ENCODE measurements at places on chromosomes 2 and 18.
A peak's percentile ranks its signal among the peaks of the same experiment; 100 is the strongest.

DNA sequence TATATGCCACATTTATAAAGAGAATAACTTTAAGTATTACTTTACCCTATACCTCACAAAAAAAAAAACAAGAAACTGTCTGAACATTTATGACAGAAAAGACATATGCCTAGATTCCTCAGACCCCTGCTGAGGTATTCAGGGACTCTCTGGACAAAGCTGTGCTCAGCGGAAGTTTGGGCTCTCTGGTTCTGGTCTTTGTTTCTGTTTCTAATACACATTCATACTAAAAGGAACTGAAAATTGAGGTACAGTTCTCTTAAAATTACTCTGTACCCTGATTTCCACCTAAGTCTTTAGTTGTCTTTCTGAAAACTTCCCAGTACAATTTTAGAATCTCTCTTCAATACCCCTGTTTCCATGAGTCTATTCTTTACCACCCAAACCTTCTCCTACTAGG is 160.3 kb downstream of the IKZF2 start:
- no peak for DNase-seq

DNA sequence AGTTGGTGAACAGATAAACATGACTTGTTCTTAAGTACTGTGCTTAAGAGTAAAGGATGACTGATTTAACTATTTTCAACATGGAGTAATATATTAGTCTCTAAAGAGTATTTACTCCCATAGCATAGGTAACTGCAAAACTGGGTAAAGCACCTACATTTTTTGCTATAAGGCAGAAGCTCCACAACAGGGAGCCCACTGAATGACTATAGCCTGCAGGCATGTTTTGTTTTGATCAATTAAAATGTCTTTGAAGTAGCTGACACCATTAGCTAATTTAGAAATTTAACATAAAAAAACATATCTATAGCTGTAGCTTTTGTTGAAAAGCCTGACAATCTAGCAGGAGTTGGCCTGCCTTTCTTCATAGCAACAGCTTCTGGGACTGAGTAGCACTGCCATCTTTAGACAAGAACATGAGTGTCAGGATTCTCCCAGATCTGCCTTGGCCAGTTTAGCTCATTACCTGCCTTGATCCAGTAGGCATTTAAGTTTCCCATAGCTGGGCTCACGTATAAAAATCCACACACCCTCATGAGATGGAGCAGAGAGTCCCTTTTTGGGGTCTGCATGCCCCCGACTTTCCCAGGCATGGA is 1935.1 kb upstream of the PIK3C3 start:
- no peak for DNase-seq

GRCh38 chr2:216350214-216350791 is 22.0 kb downstream of the MARCHF4 start:
- DNase-seq, result no peak

DNA sequence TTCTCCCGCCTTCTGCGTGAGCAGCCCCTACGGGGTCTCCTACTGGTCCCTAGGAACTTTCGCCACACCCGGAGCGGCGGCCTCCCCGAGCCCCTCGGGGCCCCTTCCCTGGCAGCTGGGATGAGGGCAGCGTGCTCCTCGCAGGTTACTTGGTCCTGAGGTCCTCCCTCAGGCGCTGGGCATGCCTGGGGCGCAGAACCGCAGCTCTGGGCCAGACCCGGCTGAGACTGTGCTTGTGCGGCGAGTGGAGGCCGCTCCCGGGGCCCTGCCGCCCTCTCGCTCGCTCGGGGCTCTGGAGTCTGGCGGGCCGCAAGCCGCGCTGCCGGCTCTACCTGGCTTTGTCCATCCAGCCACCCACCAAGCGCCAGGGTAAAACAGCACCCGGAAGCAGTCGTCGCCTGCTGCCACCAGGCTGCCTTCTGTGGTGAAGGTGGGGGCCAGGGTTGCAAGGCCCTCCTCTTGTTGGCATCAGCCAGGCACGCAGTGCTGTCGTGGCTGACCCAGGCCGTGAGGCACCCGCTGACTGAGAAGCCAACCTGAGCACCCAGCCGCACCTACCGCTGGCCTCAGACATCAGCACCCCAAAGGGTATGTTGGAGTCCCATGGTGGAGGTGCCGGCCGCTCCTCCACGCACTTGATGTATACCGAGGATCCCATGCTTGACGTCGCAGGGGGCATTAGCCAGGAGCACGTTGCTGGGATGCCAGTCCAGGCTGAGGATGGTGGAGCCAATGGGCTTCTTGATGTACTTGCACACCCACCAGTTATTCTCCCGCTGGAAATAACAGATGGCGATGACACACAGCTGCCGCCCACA is 46.1 kb upstream of the PTH2R start:
- no peak for DNase-seq

- no peak for DNase-seq
Measured at GRCh38 chr2:36667931-36668330, 28.6 kb upstream of the VIT start.

- DNase-seq, result no peak
Measured at GRCh38 chr2:43044093-43044681, 182.2 kb downstream of the ZFP36L2 start.

GRCh38 chr2:180012523-180012922 is 5.4 kb upstream of the CWC22 start:
- DNase-seq, result no peak

- no peak for DNase-seq
Measured at GRCh38 chr18:3236470-3236869, 11.1 kb upstream of the MYL12A start.

DNA sequence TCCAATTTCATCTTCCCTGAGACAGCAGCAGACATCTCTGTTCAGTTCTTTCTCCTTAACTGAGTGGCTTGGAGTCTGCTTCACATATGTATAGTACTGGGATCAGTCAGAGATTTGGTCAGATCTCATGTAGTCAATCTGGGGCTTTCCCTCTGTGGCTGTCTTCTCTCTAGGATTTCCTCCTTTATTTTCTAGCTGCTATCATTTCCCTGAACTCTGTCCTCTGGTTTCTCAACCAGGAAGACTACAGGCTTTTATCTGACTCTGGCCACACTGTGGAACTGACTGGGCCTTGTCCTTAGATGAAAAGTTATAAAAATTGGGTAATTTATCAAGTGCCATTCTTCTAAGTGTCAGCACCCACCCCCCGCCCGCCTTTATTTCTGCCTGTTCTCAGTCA is 121.0 kb downstream of the RAPGEF4 start:
- no peak for DNase-seq

DNA sequence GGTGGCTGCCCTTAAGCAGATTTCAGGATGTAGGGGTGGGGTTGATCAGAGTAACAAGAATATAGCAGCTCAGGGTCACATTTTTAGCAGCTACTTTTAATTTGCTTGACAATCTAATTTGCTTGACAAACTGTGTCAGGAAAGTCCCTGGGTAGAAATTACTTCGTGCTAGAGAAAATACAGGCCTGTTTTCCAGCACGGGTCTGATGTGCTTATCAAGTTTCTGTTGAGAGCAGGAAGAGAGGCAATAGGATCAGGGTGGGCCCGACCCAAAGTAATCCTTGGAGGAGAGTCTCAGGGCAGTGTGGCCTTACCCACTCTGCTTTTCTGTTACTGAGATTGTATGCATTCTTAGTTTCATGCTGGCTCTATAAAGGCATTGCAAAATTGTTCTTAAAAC is 221.5 kb downstream of the TSN start:
- no peak for DNase-seq

- DNase-seq, result no peak
Measured at GRCh38 chr2:242054406-242054805, 184.9 kb downstream of the RTP5 start.

- no peak for DNase-seq
Measured at GRCh38 chr2:23293063-23293462, 91.9 kb upstream of the KLHL29 start.

DNA sequence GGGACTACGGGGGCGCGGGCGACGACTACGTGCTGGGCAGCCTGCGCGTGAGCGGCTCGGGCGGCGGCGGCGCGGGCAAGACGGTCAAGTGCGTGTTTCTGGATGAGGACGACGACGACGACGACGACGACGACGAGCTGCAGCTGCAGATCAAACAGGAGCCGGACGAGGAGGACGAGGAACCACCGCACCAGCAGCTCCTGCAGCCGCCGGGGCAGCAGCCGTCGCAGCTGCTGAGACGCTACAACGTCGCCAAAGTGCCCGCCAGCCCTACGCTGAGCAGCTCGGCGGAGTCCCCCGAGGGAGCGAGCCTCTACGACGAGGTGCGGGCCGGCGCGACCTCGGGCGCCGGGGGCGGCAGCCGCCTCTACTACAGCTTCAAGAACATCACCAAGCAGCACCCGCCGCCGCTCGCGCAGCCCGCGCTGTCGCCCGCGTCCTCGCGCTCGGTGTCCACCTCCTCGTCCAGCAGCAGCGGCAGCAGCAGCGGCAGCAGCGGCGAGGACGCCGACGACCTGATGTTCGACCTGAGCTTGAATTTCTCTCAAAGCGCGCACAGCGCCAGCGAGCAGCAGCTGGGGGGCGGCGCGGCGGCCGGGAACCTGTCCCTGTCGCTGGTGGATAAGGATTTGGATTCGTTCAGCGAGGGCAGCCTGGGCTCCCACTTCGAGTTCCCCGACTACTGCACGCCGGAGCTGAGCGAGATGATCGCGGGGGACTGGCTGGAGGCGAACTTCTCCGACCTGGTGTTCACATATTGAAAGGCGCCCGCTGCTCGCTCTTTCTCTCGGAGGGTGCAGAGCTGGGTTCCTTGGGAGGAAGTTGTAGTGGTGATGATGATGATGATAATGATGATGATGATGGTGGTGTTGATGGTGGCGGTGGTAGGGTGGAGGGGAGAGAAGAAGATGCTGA is 1.4 kb downstream of the SOX11 start:
- DNase-seq, result no peak

GRCh38 chr2:112520234-112520783 is 22.0 kb upstream of the POLR1B start:
- no peak for DNase-seq

GRCh38 chr2:170601489-170601888 is 113.6 kb upstream of the SP5 start:
- DNase-seq, result no peak

- no peak for DNase-seq
Measured at GRCh38 chr2:233320470-233320869, 12.9 kb downstream of the SAG start.

GRCh38 chr2:166239548-166239947 is 111.7 kb upstream of the SCN1A start:
- DNase-seq, result no peak

GRCh38 chr18:23609390-23610023 is 23.2 kb upstream of the NPC1 start:
- DNase-seq, result no peak

GRCh38 chr2:74917702-74918619 is 40.5 kb upstream of the POLE4 start:
- no peak for DNase-seq

- no peak for DNase-seq
Measured at GRCh38 chr2:51401546-51401945, 369.6 kb upstream of the NRXN1 start.

GRCh38 chr2:85462322-85462721 is 43.8 kb downstream of the SH2D6 start:
- no peak for DNase-seq

GRCh38 chr2:219918254-219918653 is 290.8 kb downstream of the SLC4A3 start:
- no peak for DNase-seq

GRCh38 chr2:236078297-236079255 is 89.6 kb downstream of the GBX2 start:
- no peak for DNase-seq

GRCh38 chr2:127063701-127064590 is 43.0 kb downstream of the BIN1 start:
- DNase-seq, result no peak

GRCh38 chr18:13220361-13220991 is 1.9 kb downstream of the LDLRAD4 start:
- DNase-seq, result no peak

DNA sequence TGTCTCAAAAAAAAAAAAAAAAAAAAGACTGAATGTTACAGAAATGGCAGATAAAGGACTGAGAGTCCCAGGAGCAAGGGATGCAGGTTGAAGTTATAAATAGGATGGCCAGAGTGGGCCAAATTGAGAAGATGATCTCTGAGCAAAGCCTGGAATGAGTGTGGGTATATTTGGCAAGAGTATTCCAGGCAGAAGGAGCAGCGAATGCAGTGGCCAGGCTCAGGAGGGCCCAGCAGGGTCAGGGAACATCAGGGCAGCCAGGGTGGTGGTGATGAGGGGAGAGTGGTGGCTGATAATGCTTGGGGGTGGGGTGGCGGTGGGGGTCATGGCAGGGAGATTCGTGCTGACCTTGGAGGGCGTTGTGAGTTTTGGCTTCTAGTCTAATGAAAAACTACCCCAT is 141.3 kb upstream of the AGAP1 start:
- no peak for DNase-seq

DNA sequence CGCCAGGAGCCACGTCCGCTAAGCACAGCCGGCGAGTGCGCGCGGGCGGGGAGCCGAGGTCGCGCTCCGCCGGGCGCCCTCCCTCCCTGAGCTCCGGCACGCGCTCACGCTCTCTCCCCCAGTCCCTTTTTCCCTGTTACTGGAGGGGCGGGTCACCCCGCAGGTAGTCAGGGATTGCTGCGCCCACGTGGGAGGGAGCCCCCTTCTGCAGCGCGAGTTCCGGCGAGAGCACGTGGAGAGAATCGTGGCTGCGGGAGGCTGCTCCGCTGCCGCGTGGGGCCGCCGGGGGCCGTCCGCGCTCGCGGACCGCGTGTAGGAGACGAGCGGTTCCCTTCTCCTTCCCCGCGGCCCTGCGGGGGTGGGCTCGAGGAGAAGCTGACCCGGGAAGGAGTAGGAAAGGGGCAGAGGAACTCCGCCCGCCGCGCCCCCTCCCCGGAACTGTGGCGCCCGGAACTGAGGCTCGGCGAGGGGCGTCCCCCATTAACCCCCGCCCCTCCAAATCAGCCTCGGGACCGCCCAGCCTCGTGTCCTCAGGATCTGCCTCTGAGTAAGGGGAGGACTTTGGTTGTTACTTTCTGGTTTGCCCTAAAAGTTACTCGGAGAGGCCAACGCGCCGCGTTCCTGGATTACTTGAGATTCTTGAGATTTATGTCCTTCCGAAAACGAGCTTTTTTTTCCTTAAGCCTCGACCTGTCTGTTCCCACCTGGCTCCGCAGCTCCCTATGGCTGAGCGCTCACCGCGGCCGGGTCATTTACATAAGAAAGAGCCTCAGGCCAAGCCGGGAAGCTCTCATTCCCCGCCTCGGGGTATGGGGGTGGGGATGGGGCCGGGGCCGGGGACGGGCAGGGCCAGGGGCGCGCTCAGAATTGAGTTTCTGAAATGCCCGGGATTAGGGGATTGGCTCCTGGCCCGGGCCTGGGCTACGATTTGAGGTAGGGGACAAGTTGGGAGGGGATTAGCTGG is 1.1 kb downstream of the HK2 start:
- peak; percentile 89 for DNase-seq

GRCh38 chr2:9217838-9218770 is 11.5 kb downstream of the ASAP2 start:
- no peak for DNase-seq

DNA sequence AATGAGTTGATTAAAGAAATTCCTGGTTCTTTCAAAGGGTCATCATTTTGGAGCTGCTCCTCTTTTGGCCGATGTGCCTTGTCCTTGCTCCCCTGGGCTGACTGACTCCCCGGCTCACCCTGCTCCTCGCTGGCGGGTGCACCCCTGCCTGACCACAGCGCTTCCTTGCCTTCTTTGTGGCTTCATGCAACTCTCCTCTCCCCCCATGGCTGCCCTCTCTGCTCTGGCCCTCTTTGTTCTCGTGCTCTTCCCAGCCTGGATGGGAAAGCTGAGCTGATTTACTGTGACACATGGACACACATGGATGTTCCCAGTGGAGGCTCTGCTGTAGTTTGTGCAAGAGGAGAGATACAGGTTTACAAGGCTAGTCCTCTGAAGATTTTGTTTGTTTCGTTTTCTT is 234.6 kb downstream of the HAUS1 start:
- no peak for DNase-seq
